ENCODE measurements at places on chromosomes 5 and 9.

DNA sequence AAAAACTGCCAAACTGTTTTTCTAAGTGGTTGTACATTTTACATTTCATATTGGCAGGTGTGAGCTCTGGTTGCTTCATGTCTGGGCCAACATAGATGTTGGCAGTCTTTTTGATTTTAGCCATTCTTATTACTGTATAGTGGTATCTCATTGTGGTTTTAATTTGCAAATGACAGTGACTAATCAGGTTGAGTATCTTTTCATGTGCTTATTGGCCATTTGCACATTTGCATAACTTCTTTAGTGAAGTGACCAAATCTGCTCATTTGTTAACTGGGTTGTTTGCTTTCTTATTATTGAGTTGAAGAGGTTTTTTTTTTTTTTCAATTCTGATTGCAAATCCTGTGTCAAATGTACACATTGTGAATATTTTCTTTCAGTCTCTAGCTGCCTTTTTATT lies 36.9 kb upstream of the MSX2 start:
- DNase-seq: no peak

DNA sequence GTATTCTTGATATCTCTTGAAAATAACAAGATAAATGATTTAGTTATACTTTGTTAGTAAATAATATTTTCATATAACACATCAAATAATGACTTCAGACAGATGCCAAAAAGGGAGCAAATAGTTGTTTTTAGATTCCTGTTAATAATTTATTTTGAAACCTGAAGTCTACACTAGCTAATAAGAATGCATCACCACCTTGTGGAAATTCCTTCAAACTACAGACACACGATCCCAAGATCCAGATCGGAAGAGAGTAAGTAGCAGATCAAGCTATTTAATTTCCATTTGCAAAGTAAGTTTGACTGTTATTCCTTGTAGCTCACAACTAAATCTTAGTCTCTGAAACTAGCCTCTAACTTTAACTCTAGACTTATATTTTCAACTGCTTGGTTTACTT lies 35.5 kb upstream of the ISL1 start:
- no peak for DNase-seq

DNA sequence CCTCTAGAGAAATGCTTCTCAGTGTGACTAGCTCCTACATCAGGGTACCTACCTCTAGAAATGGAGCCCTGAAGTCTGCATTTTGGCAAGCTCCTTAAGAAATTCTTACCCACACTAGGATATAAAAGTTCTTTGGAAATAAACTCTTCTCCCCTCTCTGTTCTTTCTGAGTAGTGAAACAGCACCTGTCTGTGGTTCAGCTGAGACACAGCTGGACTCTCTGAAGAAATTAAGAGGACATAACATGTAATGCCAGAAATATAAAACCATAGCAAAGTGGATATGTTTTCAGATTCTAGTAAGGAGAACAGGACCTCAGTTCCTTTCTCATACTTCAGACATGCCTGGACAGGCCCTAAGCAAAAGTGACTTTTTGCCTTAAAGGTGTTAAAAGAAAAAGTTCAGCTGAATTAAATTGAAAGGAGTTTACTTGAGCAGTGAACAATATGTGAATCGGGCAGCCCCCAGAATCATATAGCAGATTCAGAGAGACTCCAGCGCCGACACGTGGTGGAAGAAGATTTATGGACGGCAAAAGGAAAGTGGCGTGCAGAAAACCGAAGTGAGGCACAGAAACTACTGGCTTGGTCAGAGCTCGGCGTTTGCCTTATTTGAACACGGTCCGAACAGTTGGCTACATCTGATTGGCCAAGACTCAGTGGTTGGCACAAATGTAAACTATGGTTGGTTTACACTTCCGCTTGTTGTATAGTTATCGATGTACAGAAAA lies 64.5 kb downstream of the PRKACG start:
- DNase-seq: no peak

DNA sequence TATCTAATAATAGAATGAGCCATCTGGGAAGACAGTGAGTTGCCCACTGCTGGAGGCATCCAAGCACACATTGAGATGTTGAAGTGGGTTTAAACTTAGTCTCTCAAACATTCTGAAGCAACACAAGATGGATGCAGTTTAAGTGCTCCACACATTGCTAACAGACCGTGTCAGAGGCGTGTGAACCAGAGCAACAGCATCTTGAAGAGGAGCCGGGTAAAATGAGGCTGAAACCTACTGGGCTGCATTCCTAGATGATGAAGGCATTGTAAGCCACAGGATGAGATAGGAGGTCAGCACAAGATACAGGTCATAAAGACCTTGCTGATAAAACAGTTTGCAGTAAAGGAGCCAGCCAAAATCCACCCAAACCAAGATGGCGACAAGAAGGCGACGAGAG lies 73.5 kb upstream of the TMEM215 start:
- no peak for DNase-seq

Measured in vagina (tissue), 2 donors.